Neural progenitor cell (in vitro differentiated cells): ENCODE measurements at places on chromosomes 16 and 17.

GRCh38 chr17:77223642-77224420 is 83.1 kb downstream of the SEC14L1 start:
- H3K27ac ChIP-seq: no peak overlapping the region
- H3K27me3 ChIP-seq: no peaks in the 10 kb centered on the region
- no peak for DNase-seq

GRCh38 chr16:27978876-27979275 is 84.6 kb downstream of the GSG1L start:
- H3K4me1 ChIP-seq: no peaks in the 10 kb centered on the region
- H3K4me3 ChIP-seq: no peak overlapping the region
- H3K27ac ChIP-seq: no peak overlapping the region
- no peak for DNase-seq
- no peaks in the 10 kb centered on the region for H3K36me3 ChIP-seq

GRCh38 chr17:80887639-80888175 is 103.9 kb upstream of the CHMP6 start:
- no peaks in the 10 kb centered on the region for H3K36me3 ChIP-seq
- no peaks in the 10 kb centered on the region for H3K27me3 ChIP-seq
- H3K27ac ChIP-seq: no peak overlapping the region
- no peak overlapping the region for H3K4me3 ChIP-seq
- DNase-seq: no peak

DNA sequence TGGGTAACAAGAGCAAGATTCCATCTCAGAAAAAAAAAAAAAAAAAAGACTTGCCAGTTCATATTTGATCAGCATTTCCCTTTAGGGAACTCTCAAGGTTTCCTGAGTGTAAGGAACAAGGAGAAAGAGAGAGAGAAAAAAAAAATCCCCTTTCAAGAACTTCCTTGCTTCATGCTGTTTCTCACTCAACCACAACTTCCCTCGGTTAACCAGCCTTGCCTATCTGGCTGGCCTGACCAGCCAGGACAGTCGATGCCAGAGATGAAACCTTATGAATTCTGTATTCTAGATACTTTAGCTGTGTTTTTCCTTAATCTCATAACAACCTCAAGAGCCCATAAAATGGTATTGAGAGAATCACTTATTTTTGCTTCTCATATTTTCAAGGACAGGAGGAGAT is 2.6 kb upstream of the N4BP1 start:
- DNase-seq: no peak
- no peaks in the 10 kb centered on the region for H3K36me3 ChIP-seq
- H3K4me3 ChIP-seq: no peak overlapping the region
- H3K4me1 ChIP-seq: peaks cover 15% of the 10 kb centered on the region
- H3K27me3 ChIP-seq: no peaks in the 10 kb centered on the region

GRCh38 chr17:2925011-2925410 is 128.8 kb downstream of the RAP1GAP2 start:
- H3K27ac ChIP-seq: no peak overlapping the region
- no peak for DNase-seq
- no peaks in the 10 kb centered on the region for H3K36me3 ChIP-seq
- no peaks in the 10 kb centered on the region for H3K4me1 ChIP-seq
- no peaks in the 10 kb centered on the region for H3K27me3 ChIP-seq
